ENCODE measurements at places on chromosomes 4 and X.

DNA sequence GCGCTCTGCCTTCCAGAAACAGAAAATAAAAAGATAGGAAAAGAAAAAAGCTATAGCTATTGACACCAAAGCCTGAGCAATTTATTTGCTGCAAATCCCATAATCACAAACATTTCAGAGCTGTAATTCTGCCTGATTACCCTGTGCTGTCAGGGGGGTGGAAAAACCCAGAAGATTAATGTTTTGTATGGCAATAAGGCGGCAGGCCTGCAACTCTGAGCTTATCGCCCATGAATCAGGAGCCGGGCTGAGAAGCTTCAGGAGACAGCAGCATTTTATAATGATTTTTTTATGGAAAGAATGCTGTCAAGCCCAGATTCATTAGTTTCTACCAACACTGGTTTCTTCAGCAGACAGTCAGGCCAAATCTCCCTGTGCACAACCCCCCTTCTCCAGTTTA is 82.6 kb upstream of the TMEM164 start:
- no peak for DNase-seq

- DNase-seq, result no peak
Observed at GRCh38 chr4:24688453-24688852, 104.1 kb upstream of the DHX15 start.

DNA sequence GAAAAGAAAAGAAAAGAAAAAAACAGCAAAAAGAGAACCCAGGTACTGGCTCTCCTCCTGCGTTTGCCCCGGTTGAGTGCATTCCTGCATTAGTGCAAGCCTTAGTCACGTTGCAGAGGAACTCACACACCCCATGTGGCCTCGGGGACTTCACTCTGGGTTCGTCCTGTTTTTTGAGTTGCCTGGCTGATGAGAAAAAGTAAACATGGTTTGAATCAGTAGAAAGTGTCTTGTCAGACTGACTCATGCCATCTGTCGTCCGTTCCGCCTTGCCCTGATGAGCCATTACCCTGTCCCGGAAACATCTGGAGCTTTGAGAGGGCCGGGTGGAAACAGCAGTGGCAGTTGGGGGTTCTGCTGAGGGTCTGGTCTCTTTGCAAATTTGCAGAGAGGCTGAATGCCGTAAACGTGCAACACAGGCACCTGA is 16.3 kb downstream of the CD99 start:
- DNase-seq, result peak; percentile 78

DNA sequence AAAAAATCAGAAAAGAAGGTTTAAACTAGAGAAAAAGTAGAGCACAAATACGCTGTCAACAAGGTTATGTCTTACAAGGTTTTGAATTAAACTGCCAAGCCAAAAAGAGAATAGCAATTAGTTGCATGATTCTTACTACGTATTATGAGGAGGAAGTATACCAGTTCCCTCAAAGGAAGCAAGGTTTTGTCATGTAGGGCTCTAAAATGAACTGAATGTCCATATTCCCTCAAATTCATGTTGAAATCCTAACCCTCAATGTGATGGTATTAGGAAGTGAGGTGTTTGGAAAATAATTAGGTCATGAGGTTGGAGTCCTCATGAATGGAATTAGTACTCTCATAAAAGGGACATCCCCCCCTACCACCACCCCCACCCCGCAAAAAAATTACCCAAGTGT is 201.0 kb downstream of the FBXW7 start:
- no peak for DNase-seq

DNA sequence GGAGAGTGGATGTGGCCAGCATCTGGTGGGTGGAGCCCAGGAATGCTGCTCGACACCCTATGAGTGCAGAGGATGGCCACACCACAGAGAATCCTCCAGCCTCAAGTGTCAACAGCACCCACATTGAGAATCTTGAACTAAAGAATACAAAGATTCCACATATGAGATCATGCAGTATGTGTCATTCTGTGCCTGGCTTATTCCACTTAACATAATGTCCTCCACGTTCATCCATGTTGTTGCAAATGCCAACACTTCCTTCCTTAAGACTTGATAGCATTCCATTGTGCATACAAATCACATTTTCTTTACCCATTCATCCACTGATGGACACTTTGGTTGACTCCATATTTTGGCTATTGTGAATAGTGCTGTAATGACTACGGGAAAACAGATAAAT is 145.8 kb downstream of the PRKX start:
- no peak for DNase-seq

GRCh38 chr4:56674984-56675383 is 6.1 kb downstream of the HOPX start:
- DNase-seq, result no peak

GRCh38 chrX:20230406-20230805 is 36.3 kb downstream of the RPS6KA3 start:
- DNase-seq, result no peak

- no peak for DNase-seq
Observed at GRCh38 chr4:47737326-47737725, 100.5 kb downstream of the CORIN start.

GRCh38 chr4:123113155-123113554 is 190.8 kb upstream of the NUDT6 start:
- DNase-seq, result no peak

DNA sequence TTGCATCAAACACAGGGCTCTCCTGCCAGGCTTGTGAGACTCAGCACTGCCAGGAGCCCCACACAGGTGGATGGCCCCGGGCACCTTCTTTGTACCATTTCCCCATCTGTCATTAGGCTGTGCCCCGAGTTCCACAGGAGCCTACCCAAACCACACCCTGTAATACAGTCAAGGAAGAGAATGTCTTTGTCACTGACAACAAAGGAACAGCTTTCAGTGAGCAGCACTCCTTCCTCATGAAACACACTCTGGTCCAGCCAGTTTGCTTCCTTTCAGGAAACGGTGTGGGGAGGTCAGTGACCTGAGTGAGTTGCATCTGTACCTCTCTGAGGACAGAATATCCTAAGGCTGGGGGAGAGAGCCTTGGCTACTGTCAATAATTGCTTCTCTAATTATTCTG is 53.7 kb downstream of the LNX1 start:
- no peak for DNase-seq

DNA sequence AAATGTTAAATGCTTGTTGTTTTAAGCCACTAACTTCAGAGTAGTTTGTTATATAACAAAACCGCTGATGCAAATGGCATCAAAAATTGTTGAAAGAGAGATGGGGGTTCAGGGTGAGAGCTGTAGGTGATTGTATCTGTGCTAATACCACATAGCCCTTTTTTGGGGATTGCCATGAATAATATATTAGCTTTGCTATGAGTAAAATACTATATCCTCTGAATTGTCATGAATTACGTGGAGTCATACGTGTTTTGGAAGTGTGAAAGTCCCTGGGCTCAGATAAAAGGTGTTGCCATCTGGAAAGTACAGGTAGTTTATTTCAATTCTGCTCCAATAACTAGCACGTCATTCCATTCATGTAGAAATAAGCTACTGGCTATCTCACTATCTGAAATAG is 30.6 kb downstream of the DYNLT3 start:
- DNase-seq, result no peak

GRCh38 chr4:146098397-146098796 is 77.1 kb upstream of the LSM6 start:
- no peak for DNase-seq

- DNase-seq, result no peak
Observed at GRCh38 chr4:28966982-28967381, 1753.2 kb upstream of the PCDH7 start.

- DNase-seq, result no peak
Observed at GRCh38 chrX:12269484-12269883, 131.2 kb downstream of the FRMPD4 start.

GRCh38 chr4:79364061-79364460 is 38.2 kb upstream of the NAA11 start:
- no peak for DNase-seq

GRCh38 chr4:139416073-139416673 is 37.7 kb upstream of the RAB33B start:
- DNase-seq, result peak; percentile 29

- no peak for DNase-seq
Observed at GRCh38 chrX:141760761-141761160, 62.2 kb upstream of the SPANXD start.

DNA sequence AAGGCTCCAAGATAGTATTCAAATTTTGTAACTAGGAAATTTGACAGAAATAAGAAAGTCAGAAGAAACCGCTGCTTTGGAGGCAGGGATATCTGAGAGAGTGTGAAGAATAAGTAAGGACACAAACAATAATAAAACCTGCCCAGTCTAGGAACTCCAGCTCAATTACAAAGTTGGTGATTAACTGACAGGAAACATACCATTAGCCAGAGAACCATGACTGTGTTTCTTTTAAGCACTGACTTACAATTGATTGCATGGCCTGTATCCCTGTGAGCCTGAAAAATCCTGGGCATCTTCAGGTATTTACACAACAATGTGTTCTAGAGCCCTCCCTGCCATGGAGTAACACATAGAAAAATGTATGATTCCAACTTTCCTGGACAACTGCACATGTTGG is 127.4 kb downstream of the GRIA3 start:
- DNase-seq, result no peak

DNA sequence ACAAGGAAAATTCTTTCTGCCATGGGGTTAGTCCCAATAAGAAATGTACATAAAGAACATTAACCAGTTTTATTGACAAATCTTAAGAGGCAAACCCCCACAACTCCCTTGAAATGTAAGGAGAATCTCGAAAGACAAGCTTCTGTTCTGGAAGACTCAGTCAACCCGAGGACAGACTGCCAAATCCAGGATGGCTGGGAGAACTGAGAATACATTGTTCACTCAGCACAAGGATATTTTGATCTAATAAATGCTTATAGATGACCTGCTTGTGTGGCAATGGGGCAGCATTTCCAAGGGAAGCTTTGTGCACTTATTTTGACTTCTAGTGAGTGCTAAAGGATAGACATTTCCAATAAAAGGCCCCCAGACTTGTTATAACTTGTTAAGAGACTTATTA is 280.4 kb downstream of the DHX15 start:
- no peak for DNase-seq

GRCh38 chr4:80065601-80066000 is 7.4 kb downstream of the ANTXR2 start:
- DNase-seq, result no peak

DNA sequence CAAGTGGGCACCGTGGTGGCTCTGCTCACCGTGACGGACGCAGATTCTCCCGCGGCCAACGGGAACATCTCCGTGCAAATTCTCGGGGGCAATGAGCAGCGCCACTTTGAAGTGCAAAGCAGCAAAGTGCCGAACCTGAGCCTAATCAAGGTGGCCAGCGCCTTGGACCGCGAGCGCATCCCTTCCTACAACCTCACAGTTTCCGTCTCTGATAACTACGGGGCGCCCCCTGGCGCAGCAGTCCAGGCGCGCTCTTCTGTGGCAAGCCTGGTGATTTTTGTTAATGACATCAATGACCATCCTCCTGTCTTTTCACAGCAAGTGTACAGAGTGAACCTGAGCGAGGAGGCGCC is 2.7 kb downstream of the FAT4 start:
- DNase-seq, result no peak

- no peak for DNase-seq
Observed at GRCh38 chr4:52638717-52639116, 20.4 kb downstream of the USP46 start.

GRCh38 chrX:30626402-30626801 is 26.8 kb upstream of the GK start:
- DNase-seq, result no peak

DNA sequence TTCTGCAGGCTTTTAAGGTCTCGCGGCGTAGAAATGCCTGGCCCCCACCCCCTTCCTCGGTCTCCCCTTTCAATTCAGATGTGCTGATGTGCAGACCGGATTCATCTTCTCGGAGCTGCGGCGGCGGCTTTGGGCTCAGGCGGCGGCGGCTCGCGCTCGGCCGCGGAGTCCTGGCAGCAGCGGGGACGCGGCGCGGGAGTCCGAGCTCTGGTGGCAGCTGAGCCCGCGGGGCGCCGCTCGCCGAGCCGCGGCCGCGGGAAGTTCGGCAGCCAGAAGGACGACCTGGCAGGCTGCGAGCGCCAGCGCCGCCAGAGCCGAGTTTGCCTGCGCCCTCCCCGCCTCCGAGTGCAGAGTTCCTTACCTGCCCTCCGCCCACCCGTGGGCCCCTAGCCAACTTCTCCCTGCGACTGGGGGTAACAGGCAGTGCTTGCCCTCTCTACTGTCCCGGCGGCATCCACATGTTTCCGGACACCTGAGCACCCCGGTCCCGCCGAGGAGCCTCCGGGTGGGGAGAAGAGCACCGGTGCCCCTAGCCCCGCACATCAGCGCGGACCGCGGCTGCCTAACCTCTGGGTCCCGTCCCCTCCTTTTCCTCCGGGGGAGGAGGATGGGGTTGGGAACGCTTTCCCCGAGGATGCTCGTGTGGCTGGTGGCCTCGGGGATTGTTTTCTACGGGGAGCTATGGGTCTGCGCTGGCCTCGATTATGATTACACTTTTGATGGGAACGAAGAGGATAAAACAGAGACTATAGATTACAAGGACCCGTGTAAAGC is 448 bp downstream of the TLL1 start:
- peak; percentile 1 for DNase-seq

- DNase-seq, result no peak
Observed at GRCh38 chrX:130623518-130623917, 221.7 kb downstream of the RBMX2 start.

GRCh38 chr4:28772066-28772465 is 1911.4 kb downstream of the STIM2 start:
- no peak for DNase-seq

GRCh38 chr4:38967260-38968095 is 64.7 kb downstream of the TMEM156 start:
- DNase-seq, result no peak

- no peak for DNase-seq
Observed at GRCh38 chrX:3271183-3271833, 75.1 kb downstream of the MXRA5 start.

DNA sequence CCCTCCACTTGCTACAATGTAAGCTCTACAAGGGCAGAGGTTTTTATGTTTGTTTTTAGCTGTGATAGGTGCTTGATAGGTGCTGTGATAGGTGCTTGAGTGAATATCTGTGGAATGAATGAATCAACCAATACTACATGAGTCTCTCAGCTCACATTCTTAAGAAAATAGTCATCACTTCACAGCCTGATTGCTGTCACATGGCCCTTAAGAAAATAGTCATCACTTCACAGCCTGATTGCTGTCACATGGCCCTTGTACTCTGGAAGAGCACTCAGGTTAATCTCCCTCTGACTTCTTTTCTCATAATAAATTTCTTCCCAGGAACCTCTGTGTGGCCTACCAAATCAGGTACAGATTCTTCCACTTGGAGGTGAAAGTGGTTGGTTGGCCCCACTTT is 335.2 kb downstream of the TENM3 start:
- DNase-seq, result no peak

DNA sequence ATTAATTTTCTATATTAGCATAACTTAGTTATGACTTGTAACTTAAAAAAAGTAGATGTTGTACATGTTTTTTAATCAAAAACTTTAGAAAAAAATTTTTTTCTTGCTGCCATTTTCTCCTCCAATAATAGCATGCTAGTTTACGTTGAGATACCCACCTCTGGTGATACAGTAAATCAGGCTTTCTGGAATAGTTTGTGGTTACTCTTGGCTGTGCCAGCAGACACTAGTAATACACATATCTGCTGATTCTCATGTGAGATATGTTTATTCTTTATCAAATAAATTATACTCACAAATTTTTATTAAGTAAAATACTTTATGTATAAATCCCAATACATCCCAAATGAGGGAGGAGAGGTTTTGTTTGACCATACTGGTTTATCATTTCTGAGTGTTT is 117.3 kb downstream of the KLHL8 start:
- DNase-seq, result no peak

All from activated T-cell treated with anti-CD3 and anti-CD28 coated beads, Interleukin-2, amount 50 U/mL, for 72 hours (primary cell).